T-helper 9 cell (primary cell): ENCODE measurements at places on chromosomes 6 and 20.

DNA sequence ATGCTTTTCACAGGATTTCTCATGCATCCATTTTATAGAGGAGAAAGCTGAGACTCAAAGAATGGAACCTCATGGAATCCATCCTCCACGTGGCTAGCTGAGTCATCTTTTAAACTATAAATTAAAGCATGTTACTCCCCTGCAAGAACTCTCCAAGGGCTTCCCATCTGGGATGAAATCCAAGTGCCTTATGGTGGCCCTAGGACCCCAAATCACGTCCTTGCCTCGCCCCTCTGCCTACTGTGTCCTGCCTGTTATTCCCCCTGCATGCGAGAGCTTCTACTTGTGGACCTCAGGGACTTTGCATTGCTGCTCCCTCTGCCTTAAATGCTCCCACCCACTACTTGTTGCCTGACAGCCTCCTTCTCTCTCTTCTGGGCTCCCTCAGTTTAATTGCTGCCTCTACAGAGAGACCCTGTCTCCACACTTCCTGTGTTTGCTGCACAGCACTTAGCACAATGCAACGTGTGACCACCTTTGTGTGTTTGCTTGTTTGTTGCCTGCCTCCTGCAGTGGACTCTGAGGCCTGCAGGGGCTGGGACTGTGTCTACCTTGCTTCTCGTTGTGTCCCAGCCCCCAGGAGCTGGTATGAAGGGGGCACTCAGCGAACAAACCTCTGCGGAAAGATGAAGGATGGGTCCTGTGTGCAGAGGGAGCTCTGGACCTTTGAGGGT is 39.4 kb downstream of the TOX2 start:
- DNase-seq = no peak

DNA sequence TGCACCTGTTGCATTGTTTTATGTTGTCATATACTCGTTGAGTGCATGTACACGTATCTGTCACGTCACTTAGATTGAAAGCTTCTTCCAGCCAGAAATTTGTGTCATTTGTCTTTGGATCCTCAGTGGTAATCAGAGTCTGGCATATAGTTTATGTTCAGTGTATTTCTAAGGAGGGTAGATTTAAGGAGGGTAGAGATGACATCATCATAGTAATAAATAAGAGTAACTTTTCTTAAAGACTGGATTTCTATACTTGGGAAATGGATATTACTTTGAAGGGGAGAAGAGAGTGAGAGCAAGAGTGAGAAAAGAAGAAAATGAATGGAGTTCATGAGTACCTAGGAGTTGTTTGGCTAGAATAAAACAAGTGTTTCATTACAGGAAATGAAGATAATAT is 255.0 kb upstream of the SASH1 start:
- no peak for DNase-seq

DNA sequence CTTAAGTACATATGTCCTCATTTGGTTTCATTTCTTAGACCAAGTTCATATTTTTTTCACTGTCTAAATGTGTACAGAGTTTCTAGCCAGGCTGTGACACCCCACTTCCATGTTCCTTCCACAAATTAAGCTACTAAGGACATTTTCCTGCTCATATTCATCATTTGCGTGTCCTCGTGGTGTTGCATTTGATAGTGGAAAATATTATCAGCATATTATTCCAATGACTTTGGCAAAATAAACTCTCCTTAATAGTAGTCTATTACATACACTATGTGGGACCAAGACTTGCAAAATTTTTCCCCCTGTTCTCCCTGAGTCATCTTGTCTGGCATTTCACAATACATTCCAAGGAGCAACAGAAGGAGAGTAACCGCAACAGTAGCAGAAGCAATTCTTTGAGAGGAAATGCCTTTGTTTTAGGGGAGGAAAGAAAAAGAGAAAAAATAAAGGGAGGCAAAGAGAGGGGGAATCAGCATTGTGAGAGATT is 599.2 kb downstream of the COL12A1 start:
- no peak for DNase-seq

DNA sequence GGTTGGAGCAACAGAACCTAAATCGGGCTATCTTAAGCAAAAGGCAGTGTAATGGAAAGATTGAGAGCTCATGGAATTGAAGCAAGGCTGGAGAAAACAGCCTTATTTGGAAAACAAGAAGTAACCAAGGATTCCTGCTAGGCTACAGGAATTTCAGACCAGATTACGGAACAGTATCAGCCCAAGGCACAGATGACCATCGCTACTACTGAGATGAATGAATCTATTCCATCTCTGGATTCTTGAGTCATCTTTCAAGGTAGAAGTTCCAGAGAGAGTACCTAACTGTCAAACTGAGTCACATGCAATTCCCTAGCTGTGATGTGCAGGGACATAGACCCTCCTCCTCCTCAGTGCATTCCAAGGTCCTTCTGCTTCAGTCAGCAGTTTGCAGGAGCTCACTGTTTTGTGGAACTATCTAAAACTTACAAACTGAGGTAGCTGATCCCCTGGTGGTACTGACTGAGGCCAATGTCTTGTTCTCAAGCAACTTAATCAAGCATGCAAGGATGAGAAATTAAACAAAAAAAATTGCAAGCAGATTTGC is 62.0 kb upstream of the SMLR1 start:
- DNase-seq = no peak

DNA sequence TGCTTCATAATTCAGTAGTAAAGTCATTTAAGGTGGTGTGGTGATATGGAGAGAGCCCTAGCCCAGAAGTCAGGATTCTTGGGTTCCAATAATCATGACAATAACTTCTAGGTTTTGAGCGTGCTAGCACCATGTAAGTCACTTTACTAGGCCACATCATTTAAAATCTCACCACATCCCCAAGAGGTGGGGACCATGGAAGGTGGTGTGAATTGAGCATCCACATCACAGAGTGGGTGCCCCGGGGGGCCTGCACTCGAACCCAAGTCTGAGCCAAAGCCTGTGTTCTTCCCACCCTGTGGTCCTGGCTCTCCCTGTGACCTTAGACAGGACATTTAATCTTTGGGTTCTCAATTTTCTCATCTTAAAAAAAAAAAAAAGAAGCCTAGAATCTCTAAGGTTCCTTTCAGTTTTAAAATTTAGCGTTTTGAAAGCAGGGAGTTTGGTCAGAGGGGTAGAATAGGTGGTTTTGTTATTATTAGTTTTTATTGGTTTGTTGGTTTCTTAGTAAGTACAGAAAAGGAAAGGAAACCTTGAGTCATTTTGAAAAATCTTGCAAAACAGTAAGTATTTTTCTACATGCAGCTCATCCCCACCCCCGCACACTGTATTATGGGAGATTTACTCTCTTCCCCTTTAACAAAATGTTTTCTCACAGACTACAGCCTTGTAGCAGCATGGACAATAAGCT is 26.4 kb downstream of the ARMC2 start:
- no peak for DNase-seq

GRCh38 chr6:27837625-27838057 is 74.6 kb downstream of the OR2B2 start:
- DNase-seq = no peak

DNA sequence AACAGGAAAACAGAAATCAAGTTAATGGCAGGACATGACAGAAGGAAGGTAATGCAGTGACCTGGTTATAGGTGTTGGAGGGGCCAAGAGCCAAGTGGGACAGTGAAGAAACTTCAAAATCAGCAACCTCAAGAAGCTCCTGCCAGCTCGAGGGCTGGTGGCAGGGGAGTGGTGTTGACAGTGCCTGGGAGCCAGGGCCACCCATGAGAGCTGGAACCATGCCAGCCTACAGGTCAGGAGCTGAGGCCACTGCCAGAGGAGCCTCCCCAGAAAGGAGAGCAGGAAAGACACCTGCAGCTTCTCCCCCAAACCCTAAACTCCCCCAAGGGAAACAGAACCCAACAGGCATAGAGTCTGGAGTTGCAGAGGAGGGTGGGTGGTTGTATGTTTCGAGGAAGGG is 262.1 kb downstream of the LRFN2 start:
- no peak for DNase-seq

DNA sequence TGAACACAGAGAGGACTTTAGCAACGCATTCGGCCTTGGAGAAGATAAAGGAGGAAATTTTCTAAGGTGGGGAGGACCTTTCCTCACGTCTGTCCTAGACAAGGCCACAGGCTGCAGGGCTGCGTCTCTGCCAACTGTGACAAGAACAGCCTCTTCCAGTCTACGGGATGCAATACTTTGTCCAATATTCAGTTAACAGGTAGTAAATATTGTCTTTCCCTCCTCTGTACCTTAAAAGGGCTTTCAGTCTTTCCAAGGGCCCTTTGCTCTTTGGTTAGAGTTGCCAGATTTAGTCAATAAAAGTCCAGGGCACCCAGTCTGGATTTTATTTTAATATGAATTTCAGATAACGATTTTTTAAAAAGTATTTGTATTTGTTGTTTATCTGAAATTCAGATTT is 78.2 kb downstream of the ELOVL4 start:
- DNase-seq = no peak

DNA sequence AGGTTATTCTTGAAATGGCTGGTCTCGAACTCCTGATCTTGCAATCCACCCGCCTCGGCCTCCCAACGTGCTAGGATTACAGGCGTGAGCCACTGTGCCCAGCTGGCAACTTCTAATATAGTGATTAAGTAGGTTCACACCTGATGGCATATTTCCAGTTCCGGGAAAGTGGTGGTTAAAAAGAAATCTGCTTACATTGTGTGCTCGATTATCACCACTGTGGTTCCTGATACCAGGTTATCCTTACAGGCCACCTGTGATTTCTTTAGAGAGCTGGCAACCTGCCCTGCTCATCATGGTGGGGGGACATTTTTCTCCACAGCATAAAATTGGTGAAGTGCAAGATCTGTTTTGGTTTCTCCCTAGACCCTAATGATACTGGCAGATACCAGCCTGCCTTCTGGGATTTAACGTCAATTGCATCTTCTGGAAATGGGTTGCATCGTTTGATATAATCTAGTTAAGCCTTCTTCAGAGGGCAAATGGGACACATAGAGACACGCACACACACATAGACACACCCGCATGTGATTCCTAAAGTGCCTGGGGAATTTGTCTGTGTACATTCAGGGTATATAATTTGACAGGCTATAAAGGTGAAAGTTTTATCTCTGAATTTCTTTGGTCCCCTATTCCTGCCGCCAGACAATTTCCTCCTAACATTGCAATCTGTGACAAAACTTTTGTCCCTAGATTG is 49.7 kb upstream of the CITED2 start:
- DNase-seq = no peak

DNA sequence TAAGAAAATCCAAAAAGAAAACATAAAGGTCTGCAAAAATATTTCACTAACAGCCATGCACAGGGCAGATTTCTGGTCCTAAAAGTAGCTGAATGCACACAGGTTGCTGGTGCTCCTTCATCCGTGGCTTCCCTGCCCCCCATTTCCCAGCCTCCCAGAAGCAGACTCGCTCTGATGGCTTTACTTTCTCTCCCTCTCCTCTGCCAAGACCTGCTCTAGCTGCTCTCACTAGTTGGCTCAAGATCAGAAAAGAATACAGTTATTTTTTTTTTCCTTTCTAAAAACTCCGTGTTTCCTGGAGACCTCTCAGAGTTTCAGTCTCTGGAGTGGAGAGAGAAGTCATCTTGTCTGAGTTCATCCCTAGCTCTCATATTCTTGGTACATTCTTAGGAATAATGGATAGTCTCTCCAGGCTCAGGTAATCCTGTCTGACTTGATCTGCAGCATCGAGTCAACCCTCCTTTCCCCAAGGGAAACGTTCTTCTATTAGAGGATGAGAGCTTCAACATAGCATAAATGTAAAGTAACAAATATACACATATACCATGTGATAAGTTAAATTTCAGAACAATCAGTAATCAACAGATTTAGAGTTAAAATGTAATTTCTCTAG is 214.2 kb downstream of the TBC1D7 start:
- no peak for DNase-seq

DNA sequence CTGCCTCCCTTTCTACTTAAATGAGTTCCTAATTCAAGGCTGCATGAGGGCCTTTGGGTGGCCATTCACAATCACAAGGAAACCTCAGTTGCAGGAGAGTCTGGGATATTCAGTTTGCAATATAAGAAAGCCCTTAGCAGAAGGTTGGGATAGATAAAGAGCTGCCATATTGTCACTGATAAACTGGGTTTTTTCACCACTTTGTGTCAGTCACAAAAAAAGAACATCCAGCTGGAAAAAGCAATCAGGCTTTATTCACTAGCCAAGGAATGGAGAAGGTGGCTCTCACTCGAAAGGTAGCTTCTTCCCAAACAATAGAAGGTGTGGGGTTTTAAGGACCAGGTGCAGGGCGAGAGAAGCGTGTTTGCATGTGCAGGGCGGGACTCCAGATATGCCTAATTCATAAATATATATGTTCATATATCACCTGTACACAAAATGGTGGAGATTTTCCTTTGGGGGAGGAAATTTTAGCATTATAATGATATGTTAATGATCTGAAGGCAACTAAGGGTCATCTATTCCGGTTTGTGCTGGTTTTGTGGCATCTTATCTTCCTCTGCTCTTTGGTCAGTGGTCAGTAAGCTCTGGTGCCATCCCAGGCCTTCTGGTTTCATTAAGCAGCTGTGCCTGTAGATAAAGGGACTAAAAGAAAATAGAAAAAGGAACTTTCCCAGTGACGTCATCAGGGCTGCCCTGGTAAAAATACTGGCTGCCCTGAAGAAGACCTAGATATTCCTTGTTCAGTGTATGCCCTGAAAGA is 97.1 kb upstream of the IYD start:
- DNase-seq = no peak

- DNase-seq = no peak
Observed at GRCh38 chr6:143270026-143270425, 180.5 kb downstream of the ADAT2 start.

DNA sequence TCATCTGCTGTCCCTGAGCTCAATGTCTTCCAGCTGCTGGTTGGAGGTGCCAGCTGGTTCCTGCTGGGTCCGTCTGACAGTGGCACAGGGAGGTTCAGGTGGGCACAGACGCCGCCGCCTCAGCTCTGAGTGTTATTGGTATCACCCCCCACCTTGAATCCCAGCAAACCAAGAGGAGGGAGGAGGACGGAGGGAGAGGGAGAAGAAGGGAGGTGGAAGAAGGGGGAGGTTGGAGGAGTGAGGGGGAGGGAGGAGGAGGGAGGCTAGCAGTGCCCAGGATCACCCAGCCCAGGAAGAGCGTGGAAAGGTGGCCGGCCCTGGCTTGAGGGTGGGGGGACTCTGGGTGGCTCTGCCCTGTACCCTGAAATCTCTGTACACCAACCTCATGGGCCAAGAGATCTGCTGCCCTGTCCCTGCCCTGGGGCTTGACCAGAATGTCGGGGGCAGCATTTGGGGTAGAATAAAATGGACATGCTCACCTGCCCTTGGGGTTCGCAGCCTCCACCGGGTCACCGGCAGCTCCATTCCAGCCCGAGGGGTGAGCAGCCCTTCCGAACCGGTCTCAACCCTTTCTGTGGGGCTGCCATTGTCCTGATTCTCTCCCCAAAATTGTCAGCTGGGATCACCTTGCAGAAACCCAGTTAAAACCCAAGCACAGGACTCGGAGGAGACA is 17.1 kb downstream of the NTSR1 start:
- DNase-seq = no peak

- DNase-seq = no peak
Observed at GRCh38 chr6:31178143-31179041, 7.9 kb upstream of the POU5F1 start.

- DNase-seq = no peak
Observed at GRCh38 chr6:146791930-146792329, 193.2 kb downstream of the ADGB start.

- DNase-seq = no peak
Observed at GRCh38 chr6:80969439-80969838, 783.0 kb downstream of the TENT5A start.
